ENCODE measurements at places on chromosomes 13 and 19.

DNA sequence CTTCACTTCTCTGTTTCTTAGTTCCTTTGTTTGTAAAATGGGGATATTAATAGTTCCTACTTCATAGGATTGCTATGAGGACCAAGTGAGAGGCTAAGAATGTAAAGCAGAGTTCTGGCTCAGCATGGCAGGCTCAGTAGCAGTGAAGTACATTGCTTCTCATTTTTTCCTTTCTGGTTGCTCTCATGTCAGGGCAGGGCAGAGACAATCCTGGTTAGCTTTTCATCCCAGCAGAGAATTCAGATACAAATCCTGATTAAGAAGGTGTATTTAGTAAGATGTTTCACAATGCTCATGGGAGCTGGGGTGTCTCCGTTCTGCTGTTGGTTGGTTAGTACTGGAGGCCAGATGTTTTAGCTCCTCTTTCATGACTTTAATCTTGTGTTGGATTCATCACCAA is 42.9 kb downstream of the WASF3 start:
- no peak for DNase-seq

DNA sequence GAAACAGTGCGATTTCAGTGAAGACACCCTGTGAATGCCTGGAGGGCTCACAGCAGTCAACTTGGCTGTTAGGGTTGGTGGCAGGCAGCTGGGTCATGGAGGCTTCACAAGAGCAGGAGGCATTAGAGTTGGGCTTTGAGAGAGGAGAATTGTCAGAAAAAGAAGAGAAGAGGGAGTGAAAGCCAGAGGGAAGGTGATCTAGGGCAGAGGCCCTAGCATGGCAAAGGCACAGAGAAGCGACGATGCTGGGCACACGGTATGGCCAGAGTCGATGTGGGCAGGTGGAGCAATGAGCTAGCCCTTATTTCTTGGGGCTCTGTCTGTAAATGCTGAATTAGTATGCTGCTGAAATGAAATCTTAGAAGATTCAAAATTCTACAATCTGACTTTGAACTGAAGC is 52.6 kb upstream of the OLFM4 start:
- DNase-seq, result no peak

DNA sequence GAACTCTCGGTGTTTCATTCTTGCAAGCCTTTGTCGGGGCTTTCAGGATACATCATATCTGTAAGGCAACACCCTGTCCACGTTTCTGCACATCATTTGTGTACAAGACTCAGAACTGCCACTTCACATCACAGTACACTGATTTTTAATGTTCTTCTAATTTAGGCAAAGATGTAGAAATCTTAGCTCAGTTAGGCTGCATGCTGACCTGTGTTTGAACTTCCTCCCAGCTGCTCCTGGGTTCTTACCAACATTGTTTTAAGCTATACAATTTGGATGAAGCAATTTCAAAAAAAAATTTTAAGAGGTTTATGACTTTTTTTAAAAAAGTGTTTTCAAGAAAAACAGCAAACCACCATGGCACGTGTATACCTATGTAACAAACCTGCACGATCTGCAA is 1047.9 kb upstream of the SLC10A2 start:
- DNase-seq, result no peak

DNA sequence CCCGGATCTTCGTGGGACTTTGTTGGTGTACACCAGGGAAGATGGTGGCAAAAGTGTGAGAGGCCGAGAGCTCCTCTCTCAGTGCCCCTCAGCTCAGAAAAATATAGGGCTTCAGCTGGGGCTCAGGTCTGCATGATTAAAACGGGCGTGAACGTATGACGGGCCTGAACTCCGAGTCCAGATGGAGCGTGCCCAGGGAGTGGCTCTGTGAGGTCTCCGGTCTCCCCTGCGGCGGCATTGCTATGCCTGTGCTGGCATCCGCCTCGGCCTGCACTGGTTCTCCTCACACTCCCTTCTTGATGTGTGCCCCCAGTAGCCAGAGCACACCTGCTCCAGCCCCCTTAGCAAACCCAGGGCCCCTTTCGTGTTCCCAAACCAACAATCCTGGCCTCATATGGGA is 82.0 kb downstream of the TEX29 start:
- DNase-seq, result no peak

GRCh38 chr13:97883396-97883795 is 70.1 kb upstream of the IPO5 start:
- no peak for DNase-seq

- no peak for DNase-seq
Measured at GRCh38 chr13:78806457-78806856, 147.5 kb upstream of the OBI1 start.

- DNase-seq, result no peak
Measured at GRCh38 chr19:28614634-28615545, 598.1 kb downstream of the UQCRFS1 start.

DNA sequence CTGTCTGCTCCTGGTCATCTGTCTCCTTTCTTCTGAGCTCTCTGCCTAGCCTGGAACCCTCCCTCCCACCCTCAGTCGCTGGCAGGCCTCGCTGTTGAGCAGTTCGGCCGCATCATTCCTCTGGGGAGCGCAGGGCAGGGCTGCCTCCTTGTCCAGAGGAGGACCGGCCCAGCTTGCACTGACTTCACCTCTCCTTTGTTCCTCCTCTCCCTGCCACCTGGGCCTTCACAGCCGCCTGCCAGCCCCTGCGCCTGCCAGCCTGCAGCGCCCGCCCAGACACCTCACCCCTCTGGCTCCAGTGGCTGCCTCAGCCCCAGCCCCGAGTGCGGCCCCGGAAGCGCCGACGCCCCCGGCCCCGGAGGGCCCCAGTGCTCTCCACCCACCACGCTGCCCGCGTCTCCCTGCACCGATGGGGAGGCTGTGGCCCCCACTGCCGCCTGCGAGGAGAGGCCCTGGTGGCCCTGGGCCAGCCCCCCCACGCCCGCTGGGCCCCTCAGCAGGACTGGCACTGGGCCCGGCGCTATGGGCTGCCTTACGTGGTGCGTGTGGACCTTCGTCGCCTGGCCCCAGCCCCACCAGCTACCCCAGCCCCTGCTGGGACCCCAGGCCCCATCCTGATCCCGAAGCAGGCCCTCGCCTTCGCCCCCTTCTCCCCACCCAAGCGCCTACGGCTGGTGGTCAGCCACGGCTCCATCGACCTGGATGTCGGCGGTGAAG is 7.2 kb downstream of the KMT5C start:
- no peak for DNase-seq

GRCh38 chr19:40165362-40165937 is 25.8 kb upstream of the MAP3K10 start:
- DNase-seq, result no peak

DNA sequence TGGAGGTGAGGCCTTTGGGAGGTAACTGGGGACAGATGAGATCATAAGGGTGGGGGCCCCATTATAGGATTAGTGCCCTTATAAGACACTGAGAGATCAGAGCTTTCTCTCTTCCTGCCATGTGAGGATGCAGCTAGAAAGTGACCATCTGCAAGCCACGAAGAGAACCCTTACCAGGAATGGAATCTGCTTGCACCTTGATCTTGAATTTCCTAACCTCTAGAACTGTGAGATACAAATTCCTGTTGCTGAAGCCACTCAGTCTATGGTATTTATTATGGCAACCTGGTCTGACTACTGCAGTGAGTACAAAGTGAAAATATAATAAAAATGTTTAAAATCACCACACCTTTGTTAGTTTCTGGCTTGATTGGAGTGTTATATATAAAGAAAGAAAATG is 388.0 kb downstream of the LMO7 start:
- no peak for DNase-seq

GRCh38 chr13:73657821-73658540 is 476.2 kb downstream of the KLF12 start:
- DNase-seq, result no peak

- peak; percentile 77 for DNase-seq
Measured at GRCh38 chr13:33743438-33744368, 74.2 kb upstream of the RFC3 start.

GRCh38 chr19:39829702-39830275 is 4.2 kb downstream of the DYRK1B start:
- no peak for DNase-seq

- no peak for DNase-seq
Measured at GRCh38 chr13:100273552-100273951, 184.7 kb downstream of the PCCA start.

DNA sequence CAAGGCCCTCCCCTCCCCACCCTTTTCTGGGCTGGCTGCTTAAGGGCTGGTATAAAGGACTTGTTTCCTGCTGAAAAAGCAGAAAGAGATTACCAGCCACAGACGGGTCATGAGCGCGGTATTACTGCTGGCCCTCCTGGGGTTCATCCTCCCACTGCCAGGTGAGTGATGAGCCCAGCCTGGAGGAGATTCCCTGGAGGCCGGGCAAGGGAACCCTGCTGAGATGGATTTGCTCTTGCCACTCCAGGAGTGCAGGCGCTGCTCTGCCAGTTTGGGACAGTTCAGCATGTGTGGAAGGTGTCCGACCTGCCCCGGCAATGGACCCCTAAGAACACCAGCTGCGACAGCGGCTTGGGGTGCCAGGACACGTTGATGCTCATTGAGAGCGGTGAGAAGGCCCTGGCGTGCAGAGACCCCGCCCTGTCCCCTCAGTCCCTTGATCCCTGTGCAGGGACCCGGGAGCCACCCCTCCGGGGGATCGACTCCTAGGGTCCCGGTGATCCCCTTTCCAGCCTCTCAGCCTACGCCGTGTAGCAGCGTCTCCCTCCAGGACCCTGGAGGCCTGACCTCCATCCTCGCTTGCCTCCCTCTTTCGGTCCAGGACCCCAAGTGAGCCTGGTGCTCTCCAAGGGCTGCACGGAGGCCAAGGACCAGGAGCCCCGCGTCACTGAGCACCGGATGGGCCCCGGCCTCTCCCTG is at the start of gene CD177:
CD177 (plus strand) TSS at position 81 of the 699 bp plus-strand sequence; CDS start at position 110, 29 bp downstream.
- no peak for DNase-seq

GRCh38 chr13:29883941-29884518 is 33.6 kb upstream of the UBL3 start:
- no peak for DNase-seq

DNA sequence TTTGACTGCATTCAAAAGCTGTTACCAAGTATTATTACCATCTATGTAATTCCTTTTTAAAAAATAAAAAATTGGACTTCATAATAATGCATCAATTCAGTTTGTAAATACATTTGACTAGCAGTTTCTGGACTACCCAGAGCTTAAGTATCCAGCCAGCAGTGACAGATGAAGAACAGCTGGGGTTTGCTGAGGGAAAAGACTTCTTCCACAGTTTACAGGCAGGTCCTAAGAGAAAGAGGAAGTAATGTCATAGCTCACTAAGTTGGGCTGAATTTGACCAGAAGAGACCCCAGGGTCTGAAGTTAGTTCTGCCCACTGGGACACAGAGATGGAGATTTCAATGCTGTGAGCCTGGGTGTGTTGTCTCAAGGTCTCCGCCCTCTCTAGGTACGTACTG is 96.4 kb downstream of the MBNL2 start:
- no peak for DNase-seq

DNA sequence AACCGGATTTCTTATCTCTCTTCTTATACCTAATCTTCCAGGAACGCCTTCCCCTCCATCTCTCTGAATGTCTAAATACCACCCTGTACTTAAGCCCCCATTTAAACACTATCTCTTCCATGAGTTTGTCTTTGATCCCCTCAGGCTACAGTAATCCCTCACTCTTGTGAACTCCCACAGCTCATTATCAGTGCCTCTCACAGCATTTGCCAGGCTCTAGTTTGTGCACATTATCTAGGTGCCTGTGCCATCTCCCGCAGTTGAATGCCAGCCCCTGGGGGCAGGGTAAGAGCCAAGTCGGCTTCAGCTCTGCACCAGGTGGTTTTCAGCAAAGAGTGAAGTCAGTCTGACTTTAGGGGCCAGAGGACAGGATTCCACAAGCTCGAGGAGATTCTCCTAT is 71.4 kb downstream of the FREM2 start:
- no peak for DNase-seq

GRCh38 chr19:33601583-33601982 is 20.2 kb upstream of the CHST8 start:
- no peak for DNase-seq

DNA sequence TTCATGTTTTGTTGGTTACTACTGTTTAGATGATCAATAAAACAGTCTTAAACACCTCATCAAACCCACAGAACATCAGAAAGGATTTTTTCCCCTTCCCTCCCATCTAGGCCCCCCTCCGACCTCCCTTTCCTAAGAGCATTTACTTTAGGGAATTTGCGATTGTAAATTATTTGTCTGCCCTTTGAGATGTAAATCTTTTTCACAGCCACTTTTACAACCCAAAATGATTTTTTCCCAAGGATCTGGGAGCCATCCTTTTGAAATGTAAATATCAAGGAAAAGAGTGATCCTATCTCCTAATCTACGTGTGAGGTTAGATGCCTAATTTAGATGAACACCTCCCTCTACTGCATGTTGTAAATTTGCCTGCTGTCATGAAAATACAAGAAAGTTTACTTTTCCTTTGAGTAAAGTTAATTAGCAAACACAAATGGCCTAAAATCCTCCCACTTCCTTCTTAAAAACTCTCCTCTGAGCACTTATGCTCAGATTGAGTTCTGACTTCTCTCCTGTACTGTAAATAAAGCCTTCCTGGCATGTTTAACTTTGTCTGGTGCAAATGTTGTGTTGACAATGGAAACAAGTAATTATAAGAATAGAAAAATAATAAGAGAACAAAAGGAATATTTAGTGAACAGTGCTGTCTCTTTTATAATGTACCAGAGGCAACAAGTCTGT is 1646.9 kb upstream of the SPRY2 start:
- no peak for DNase-seq

DNA sequence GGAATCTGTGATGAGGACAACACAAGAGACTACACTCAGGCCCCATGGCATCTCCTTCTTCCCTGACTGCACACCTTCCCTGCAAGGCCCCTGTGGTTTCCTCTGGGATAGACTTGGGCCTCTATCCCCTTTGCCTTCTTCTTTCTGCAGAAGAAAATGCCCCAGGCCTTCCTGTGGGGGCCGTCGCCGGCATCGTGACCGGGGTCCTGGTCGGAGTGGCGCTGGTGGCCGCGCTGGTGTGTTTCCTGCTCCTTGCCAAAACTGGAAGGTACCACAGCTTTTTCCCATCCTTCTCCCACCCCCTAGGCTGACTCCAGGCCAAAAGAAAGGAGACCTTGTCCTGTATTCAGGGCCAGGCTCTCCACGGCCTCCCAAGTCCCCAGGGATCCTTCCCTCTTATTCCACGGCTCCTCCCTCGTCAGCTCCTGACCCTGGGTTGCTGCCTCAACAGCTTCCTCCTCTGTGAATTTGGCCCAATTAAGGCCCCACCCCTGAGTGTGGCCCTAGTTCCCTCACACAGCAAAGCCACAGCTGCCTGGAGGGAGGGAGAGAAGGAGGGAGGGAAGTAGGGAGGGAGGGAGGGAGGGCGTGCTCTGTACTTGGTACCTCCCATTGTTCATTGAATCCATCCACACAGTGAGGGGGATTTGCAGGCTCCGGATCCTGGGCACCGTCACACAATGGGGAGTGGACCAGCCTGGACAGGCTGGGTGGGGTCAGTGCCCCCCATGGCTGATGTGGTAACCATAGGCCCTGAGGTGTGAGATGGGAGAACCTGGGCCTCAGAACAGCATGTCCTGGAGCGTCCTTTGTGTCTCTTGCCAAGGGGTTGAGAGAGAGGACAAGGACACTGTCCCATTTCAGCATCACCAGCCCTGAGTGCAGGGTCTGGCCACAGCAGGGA is 12.5 kb downstream of the CEACAM3 start:
- DNase-seq, result no peak

GRCh38 chr13:102800145-102801041 is 1.5 kb downstream of the BIVM start:
- DNase-seq, result peak; percentile 33

- no peak for DNase-seq
Measured at GRCh38 chr19:13788991-13789390, 6.3 kb upstream of the ZSWIM4 start.

GRCh38 chr13:113078902-113079780 is 26.4 kb upstream of the F7 start:
- no peak for DNase-seq

- DNase-seq, result no peak
Measured at GRCh38 chr13:106691341-106691740, 123.4 kb upstream of the ARGLU1 start.
